ENCODE measurements at places on chromosomes 3 and 15.

GRCh38 chr3:38147421-38147820 lies 9.0 kb downstream of the MYD88 start:
- DNase-seq: no peak

- no peak for DNase-seq
These were observed 102.9 kb upstream of the CHRM5 start for GRCh38 chr15:33865416-33865815.

DNA sequence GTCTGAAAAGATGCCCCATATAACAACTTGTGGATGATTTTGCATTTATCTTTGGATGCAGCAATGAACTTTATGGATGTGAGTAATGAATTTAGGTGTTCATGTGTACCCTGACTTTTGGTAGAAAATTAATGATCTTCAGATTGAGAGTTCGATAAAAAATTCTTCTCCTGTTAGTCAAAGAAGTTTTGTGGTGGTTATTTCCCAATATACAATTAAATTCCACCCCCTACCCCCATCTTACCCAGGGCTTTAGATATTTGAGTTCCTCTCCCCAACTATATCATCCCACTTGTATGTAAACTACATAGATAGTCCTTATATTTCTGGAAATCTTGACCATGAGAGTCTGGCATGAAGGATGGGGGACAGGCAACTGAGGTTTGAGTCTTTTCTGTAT lies 126.1 kb upstream of the ALDH1A3 start:
- DNase-seq: no peak

DNA sequence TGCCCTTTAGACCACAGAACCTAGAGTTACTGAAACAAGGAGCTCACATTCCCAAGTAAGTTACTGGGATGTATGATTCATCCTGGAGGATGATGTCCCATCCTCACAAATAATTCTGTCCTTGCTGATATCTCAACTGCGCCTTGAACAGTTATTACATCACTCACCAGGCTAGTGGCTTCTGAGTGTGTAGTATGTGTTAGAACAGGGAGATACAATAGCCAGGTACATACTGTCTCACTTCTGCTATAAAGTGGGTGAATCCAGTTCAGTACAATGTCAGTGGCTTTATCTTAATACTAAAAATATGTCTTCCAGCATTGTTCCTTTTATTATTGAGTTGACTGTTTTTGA lies 483.2 kb upstream of the FRG2C start:
- no peak for DNase-seq
